A549 (cell line): ENCODE measurements at places on chromosomes 3 and 15.
A peak's percentile ranks its signal among the peaks of the same experiment; 100 is the strongest.

DNA sequence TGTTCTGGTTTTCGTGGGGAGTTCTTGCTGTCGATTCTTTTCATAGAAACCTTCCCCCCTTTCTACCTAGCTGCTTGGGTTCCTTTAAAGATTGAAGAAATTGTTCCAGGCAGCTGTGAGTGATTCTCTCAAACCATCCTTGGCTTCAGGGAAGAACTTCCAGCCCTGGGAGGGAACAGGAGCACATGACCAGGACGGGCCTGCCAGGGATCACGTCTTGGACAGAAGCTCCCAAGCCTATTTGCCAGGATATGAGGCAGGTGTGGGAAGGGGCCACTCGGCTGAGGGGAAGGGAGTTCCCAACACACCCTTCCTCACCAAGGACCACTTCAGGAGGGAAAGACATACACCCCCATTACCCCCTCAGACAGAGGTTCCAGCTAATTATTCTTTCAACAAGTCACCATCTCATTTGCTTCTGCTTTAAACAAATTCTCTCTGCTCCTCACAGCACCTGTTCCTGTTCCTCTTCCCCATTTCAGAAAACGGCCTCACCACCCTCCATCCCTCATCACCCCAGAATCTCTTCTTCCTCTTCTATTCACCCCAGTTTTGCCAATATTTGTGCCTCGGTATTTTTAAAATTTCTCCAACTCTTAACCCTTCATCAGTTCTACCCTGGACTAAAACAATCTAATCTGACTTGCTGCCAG, 62.5 kb downstream of the WHAMM start:
- no peak for DNase-seq

DNA sequence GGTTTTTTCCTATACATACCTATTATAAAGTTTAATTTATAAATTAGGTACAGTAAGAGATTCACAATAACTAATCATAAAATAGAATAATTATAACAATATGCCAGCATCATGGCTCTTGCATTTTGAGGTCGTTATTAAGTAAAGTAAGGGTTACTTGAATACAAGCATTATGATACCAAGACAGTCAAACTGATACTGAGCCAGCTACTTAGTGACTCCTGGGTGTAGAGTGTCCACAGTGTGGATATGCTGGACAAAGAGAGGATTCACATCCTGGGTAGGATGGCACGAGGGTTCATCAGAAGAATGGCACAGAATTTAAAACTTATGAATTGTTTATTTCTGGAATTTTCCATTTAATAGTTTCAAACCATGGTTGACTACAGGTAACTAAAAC, 157.2 kb upstream of the IL12A start:
- DNase-seq = no peak

DNA sequence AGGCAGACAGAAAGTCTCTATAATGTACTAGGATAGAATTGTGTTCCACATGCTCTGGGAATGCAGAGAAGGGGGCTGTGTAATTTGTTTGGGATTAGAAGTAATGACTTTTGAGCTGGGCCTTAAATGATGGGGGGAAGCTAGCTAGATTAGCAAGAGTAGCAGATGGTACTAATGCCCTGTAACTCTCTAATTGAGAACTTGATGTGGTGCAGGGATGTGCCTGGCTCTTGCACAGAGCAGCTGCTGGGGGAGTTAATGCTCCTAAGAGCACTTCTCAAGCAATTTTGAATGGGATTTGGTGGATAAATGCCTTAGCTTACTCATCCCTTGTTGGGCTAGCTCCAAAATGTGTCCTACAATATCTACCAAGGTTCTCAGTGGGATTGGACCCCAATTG, 12.4 kb upstream of the SYN2 start:
- no peak for DNase-seq

DNA sequence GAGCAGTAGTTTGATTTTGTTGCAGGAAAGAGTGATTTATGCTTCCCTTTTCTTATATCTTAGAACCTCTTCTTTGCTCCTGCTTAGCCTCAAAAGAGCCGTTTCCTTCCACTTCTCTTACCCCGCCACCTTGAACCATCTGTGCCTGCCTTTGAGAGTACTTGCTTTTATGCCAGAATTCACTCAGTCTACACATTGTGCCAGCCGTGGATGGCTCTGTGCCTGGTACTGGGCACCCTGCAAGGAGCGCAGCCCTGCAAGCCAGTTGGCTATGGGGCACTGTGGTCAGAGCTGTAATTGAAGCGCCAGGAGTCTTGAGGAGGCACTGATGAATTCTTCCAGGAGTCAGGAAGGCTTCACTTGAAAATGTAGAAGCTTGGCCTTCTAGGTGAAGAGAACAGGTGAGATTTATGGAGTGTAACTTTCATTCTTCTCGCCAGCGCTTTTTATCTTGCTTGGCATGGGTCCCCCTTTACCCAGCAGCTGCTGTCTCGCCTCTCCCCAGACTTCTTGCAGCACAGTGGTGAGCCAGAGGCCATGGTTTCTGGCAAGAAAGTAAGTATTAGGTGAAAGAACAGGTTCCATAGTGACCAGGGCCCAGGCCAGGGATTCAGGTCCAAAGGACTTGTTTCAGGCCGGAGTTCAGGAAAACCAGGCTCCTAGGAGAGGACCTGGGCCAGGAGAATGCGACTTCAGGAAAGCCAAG, 4.9 kb downstream of the TMED3 start:
- DNase-seq = no peak

- no peak for DNase-seq
Observed at GRCh38 chr15:99844150-99844549, 110.9 kb upstream of the LYSMD4 start.

DNA sequence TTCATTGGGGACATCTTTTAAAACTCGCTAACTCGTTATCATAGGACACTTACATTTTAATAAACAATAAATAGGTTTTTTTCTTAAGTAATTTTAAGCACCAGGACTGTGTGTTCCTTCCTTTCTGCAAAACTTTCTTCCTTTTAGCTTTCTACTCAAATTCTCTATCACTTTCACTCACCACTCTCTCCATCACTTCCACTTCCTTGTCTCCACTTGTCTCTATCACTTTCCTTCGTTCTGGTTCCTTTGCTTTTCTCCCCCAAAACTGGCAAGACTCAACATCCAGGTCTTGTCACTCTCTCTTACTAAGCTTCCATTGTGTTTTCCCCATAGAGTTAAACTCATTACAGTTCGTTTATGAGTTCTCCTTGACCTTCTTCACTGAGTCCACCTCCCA, 99.0 kb downstream of the ZPLD1 start:
- DNase-seq = no peak

DNA sequence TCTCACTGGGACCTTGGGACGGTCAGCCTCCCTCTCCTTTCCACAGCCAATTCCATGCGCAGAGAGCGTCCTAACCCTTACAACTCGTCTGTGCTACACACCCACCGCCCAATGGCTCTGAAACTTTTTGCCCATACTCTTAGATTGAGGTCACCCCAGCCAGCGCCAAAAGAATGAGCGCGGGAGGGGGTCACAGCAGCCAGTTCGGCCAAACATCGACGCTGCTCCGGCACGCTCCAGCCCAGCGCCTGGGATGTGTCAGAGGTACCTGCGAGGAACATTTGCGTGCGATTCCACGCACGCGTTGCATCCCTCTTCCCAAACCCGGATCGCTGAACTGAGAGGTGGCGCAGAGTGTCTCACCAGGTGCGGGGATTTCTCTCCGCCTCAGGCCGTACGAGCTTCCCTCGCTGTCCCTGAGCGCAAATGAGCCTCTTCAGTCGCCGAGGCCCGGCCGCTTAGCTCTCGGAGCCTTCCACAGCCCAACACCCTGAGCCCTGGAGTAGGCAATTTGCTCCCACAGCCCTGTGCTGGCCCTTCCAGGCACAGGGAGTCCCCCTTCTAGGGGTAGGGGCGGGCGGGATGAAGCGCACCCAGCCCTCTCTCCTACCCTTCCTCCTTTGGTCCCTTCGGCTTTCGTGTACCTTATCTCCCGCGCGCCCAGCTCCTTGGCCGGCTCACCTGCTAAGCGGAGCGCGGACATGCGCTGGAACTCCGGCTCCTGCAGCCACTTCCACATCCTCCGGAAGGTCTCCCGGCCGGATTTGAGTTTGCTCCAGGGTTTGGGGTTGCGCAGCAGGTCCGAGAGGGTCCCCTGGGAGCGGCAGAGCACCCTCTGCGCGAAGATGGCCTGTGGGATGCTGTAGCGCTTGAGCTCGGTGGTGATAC, 1.8 kb downstream of the ONECUT1 start:
- peak; percentile 28 for DNase-seq

DNA sequence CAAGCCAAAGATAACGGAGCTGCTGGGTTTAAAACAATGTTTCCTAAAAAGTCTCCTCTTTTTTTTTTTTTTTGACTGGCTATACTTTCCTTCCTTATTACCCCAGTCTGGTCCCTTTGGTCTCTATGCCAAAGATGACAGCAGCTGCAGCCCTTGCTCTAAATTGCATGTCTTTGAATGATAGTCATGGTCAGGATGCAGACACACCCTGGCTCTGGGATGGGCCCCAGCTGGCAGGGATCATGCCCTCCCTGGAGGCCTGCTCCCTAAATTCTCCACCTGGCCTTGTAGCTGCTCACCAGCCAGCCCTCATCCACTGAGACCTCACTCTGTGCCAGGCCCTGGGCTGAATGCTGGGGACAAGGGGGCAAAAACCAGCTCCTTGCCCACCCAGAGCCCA, 95.8 kb downstream of the MESD start:
- DNase-seq = no peak

GRCh38 chr3:149898771-149899170, 71.9 kb downstream of the PFN2 start:
- DNase-seq = no peak

GRCh38 chr3:57673156-57673555, 19.7 kb downstream of the DENND6A start:
- no peak for DNase-seq

DNA sequence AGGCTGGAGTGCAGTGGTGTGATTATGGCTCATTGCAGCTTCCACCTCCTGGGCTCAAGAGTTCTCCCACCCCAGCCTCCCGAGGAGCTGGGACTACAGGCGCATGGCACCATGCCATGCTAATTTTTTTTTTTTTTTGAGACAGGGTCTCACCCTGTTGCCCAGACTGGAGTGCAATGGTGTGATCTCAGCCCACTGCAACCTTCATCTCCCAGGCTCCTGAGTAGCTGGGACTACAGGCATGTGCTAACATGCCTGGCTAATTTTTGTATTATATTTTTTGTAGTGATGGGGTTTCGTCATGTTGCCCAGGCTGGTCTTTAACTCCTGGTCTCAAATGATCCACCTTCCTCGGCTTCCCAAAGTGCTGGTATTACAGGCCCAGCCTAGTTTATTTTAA, 4.0 kb downstream of the TEX9 start:
- DNase-seq = no peak

- no peak for DNase-seq
Observed at GRCh38 chr15:39219608-39220007, 361.3 kb upstream of the THBS1 start.

GRCh38 chr15:52255935-52256334, 39.7 kb downstream of the MYO5C start:
- DNase-seq = no peak

DNA sequence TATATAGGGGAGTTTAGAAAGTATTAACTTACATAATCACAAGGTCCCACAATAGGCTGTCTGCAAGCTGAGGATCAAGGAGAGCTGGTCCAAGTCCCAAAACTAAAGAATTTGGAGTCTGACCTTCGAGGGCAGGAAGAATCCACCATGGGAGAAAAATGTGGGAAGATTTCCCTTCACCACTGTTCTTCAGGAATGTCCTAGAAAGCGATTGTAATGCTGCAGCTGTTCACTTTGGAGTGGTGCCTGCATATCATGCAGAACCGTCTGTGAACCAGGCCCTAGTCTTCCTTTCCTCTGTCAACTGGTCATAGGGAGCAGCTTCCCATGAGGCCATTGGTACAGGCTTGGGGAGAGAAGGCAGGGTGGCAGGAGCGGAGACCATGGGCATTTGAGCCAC, 497.9 kb upstream of the ARPP21 start:
- DNase-seq = no peak

GRCh38 chr3:54857343-54857742, 70.5 kb downstream of the LRTM1 start:
- DNase-seq = no peak

- DNase-seq = peak; percentile 98
Observed at GRCh38 chr15:71747128-71748083, 62.9 kb upstream of the NR2E3 start.

DNA sequence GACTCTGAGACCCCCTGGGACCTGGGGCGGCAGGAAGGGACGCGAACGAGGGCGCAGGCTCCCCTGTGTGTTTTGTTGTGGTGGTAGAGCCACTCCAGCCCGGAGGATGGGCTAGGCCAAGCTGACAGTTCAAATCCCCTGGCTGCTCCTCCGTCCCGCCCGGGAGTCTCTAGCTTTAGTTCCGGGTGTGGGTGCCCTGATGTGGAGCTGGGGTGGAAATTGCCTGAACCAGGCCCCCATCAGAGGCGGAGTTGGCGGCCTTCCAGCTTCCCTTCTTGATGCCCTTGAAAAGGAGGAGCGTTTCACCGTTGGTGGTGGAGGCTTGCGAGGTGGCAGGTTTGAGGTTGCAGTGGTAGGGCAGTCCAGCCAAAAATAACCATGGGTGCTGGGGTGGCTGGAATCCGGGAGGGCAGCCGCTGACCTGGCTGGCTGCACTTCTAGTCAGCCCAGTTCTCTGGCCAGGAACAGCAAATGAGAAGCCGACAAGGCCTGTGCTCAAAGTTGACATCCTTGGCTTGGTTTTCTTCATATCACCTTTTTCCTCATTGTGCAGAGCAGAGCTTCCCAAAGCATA, 817 bp downstream of the CLK3 start:
- no peak for DNase-seq

GRCh38 chr3:37241880-37242279, 67.5 kb upstream of the LRRFIP2 start:
- DNase-seq = no peak

DNA sequence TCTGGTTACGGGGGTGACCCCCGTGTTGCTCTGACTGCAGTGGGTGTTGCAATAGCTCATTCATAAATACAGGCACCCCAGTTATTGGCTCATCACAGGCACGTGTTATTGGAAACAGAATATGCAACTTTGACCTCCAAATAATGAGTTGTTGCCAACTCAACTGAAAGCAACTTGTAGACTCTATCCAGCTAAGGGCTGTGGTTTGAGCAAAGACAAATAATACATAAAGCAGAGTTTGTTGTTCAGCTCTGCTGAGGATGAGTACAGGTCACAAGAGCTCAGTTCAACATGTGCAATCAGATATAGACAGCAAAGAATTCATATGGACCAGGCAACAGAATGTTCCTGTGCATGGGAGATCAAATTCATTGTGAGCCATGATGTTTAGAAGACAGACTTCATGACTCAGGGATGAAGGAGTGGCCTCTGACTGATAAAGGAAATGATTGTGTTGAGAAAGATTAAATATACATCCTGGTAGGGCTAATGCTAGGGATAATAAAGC, 87.6 kb upstream of the LRIG1 start:
- DNase-seq = no peak

- no peak for DNase-seq
Observed at GRCh38 chr3:29140666-29141065, 140.2 kb upstream of the RBMS3 start.

DNA sequence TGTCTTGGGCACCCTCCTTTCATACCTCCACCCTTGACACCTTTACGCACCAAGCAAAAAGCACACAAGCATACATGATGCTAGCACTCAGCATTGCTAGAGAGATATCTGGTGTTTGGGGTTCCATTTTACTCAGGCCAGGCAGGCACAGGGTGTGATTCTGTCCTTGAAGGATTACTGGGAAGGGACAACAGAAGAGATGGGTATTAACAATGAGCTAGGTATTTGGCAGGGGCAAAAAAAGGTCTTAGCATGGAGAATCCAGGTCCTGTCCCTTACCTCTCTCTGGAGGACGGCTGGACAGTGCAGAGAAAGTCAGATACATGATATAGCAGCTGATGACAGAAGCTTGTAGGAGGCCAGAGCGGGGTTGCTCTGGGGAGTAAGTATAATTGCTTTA, 3.5 kb downstream of the SERINC4 start:
- DNase-seq = no peak
